ENCODE measurements at places on chromosomes 16 and 17. TPM values are rescaled to one million over a fixed set of nuclear protein-coding genes. Genes with fewer than 3 reads are reported as not detected.

The C16orf96 gene
- total RNA-seq: not detected

DNA sequence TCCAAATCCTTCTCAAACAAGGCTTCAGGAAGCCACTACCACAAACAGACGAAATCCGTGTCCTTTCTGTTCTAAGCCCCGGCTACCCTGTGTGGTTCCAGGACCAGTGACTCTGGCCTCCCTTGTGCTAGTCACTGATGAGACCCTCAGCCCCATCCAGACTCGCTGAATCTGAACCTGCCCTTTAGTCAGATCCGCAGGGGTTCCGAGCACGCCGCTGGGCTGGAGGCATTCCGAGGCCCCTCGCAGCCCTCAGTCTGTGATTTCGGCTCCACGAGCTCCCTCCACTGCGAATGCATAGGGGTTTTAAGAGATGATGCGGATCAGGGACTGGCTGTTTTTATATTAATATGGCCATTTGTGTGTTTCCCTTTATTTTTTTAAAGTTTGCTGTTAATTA, 292.7 kb downstream of the IRF8 start:
- no peak overlapping the region for H3K4me3 ChIP-seq
- DNase-seq: no peak
- H3K36me3 ChIP-seq: no peaks in the 10 kb centered on the region
- no peak overlapping the region for H3K27ac ChIP-seq
- no peaks in the 10 kb centered on the region for H3K27me3 ChIP-seq

DNA sequence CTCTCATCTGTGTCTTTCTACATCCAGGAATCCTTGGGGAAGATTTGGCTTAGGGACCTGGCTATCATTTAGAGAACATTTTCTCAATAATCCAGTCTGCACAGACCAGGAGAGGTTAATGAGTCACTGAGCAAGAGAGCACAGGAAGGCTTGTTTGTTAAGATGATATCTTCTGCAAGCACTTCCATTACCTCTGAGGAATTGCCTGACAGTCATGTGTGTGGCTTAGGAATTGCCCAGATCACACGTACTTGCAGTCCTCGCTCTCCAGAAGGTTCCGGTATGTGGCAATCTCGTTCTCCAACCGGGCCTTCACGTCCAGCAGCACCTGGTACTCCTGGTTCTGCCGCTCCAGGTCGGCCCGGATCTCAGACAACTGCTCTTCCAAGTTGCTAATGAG, 3.3 kb downstream of the KRT37 start:
- no peaks in the 10 kb centered on the region for H3K4me1 ChIP-seq
- no peak for DNase-seq
- no peaks in the 10 kb centered on the region for H3K36me3 ChIP-seq
- no peaks in the 10 kb centered on the region for H3K27me3 ChIP-seq
- H3K27ac ChIP-seq: no peak overlapping the region
- H3K4me3 ChIP-seq: no peak overlapping the region

DNA sequence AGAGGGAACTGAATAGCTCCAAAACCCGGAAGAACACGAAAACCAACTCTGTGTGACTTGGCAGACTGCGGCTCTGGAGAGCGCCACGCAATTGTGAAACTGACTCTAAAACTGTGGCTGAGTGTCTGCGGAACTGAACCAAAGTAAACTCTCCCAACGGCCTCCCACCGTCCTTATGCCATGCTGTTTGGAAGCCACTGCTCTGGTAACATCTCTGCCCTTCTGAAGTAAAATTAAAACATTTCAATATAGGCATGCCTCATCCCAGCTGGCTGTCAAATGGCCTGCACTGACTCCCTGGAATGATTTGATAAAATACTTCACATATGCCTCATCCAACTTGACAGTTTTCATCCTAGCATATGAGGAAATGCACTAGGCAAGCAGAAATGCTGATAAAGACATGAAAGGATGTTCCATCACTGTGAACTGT, 70.2 kb downstream of the PARN start:
- peaks cover 3% of the 10 kb centered on the region for H3K4me1 ChIP-seq
- DNase-seq: no peak
- H3K36me3 ChIP-seq: no peaks in the 10 kb centered on the region
- H3K27me3 ChIP-seq: no peaks in the 10 kb centered on the region
- H3K27ac ChIP-seq: no peak overlapping the region

All from Peyer's patch (tissue), 4 donors.